Stimulated activated CD8-positive, alpha-beta memory T cell treated with anti-CD3 and anti-CD28 coated beads, Interleukin-7, amount 100 ng/mL, for 1 hour (primary cell): ENCODE measurements at places on chromosomes 13 and 19.

GRCh38 chr19:8052464-8052859 lies at the start of gene CCL25:
CCL25 (plus strand) TSS chr19:8052760; CDS start chr19:8053050, 290 bp downstream.
- no peak for DNase-seq

GRCh38 chr19:50486823-50487515 lies 10.3 kb upstream of the GARIN5A start:
- no peak for DNase-seq

- no peak for DNase-seq
Observed at GRCh38 chr13:34175551-34175950, 357.6 kb downstream of the RFC3 start.

DNA sequence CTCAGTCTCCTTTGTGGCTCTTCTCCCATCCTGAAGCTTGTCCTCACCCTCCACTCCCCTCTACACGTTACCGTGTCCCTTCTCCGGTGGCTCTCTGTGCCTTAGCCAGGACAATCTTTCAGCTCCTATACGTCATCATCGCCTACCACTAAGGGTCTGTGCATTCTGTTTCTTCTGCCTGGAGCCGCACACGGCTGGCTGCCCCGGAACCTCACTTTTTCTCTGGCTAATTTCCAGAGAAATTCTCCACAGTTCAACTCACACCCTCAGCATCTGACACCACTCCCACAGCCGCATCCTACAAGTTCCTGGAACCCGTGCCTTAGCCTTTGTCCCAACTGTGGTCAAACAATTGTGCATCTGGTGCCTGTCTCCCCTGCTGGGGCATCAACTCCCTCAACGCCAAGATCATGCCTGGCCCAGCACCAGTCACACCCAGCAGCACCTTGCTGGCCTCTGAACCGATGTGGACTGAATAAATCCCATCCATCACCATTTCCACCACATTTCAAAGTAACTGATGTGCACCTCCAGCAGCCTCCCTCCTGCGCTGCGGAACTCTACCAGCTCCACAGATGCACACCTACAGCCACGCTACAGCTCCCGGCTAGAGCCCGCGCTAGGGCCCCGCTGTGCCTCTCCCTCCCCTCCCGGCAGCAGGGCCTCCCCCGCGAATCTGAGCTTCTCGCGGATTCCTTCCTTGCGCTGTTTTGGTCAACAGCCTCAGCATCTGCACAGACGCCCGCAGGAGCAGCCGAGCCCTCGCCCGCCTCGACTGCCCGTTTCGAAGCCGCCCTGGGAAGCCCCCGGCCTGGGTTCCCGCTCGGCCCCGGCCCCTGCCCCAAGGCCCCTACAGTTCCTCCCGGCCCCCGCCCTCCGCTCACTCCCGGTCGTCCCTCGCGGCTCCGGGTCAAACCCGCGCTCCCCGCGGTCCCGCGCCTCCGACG lies 689 bp downstream of the DCUN1D2 start:
- DNase-seq: no peak

- peak; percentile 68 for DNase-seq
Observed at GRCh38 chr19:43555185-43555770, 20.0 kb downstream of the XRCC1 start.

DNA sequence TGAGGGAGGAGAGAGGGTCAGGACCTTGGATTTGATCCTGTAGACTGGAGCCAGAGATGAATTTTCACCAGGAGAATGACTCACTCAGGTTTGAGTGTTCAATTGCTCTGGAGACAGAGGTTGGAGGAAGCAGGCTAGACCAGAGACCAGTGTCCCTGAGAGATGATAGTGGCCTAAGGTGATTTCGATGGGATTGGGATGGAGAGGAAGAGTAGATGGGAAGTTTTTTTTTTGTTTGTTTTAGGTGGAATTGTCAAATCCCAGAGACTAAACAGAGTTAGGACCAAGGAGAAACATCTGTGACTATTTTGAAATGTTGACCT lies 2.3 kb downstream of the CEBPG start:
- no peak for DNase-seq

- DNase-seq: no peak
Observed at GRCh38 chr13:64333888-64334287, 2896.2 kb downstream of the PCDH9 start.

GRCh38 chr19:29896802-29897201 lies 45.2 kb upstream of the URI1 start:
- no peak for DNase-seq

GRCh38 chr13:88246239-88246638 lies 575.1 kb downstream of the SLITRK5 start:
- DNase-seq: no peak

DNA sequence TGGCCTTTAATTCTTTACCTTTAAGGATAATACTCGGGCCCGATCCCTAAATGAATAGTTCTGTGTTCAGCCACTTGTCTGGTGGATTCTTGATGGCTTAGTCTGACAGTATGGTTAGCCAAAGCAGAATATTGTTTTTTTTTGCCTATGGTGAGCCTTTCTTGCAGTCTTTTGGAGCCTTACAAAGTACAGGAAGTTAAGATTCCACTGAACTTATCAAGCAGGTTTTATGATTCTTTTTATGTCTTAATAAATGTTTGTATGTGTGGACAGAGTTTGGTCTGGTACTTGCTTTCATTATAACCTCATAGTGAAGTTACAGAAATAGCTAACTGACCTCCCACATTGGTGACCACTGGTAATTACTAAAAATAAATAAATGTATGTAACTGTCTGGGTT lies 17.1 kb downstream of the PCCA start:
- DNase-seq: no peak

DNA sequence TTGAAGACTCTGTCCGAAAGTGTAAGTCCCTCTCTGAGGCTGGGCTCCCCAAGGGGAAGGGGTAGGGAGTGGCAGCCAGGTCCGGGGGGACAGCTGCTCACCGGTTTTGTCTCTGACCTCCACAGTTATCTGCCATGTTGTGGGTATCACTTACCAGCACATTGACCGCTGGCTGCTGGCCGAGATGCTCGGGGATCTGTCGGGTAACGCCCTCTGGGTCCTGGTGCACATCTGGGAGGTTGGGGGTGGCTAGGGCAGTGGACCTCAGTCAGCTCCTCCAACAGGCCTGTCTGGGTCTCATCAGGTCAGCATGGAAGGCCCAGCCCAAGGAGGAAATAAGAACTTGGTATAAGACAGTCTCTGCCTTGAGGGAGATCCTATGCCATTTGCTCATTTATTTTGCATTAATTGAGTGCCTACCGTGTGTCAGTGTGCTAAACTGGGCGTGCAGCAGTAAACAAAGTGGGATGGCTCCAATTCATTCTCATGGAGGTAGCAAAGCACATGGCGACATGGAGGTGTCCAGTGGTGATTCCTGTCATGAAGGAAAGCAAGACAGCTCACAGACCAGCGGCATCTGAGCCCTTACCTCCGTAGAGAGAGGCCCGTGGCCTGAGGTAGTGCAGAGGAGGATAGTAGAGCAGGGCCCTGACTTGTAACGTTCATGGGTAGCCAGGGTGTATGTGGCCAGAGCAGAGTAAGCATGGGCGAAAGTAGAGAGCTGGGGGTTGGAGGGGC lies 13.7 kb downstream of the EIF3K start:
- no peak for DNase-seq

GRCh38 chr13:75689686-75690085 lies 53.6 kb downstream of the LMO7 start:
- no peak for DNase-seq

- DNase-seq: no peak
Observed at GRCh38 chr13:90750021-90750420, 597.5 kb upstream of the MIR17HG start.

DNA sequence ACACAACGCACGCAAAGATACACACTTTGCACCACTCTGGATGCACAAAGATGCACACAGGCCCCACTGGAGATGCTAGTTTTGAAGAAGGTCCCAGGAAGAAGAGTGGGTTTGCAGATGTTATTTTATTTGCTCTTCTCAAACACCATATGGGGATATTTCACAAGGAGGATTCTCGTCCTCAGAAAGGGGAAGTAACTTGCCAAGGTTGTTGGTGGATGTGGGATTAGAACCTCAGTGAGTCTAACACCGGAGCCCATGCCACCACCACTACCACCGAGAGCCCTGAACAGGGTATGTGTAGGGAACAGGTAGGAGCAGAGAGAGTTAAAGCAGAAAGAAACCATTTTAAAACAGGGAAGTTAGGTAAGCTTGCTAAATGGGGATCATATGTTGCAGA lies 9.6 kb upstream of the CEACAM6 start:
- DNase-seq: no peak
